ENCODE measurements at places on chromosomes 11 and 22. TPM values are rescaled to one million over a fixed set of nuclear protein-coding genes. Genes with fewer than 3 reads are reported as not detected.

The PACSIN3 gene
- total RNA-seq, result 14.1 TPM

The JAML gene
- total RNA-seq, result not detected

The MARK2 gene
- 11.0 TPM for total RNA-seq

The ZNF195 gene
- 23.9 TPM for total RNA-seq

The MS4A12 gene
- total RNA-seq, result not detected

Data from subcutaneous preadipocyte (primary cell).